Endothelial cell (in vitro differentiated cells): ENCODE measurements at places on chromosomes 5 and 9. TPM values are rescaled to one million over a fixed set of nuclear protein-coding genes. Genes with fewer than 3 reads are reported as not detected.

CHSY3 gene
- total RNA-seq, result 21.2 TPM

PCDHA1 gene
- total RNA-seq, result 0.13 TPM

PRDM9 gene
- total RNA-seq, result not detected

C5orf58 gene
- 0.28 TPM for total RNA-seq

GAPT gene
- 1.4 TPM for total RNA-seq

SAPCD2 gene
- 1.0 TPM for total RNA-seq

POU5F2 gene
- 0.64 TPM for total RNA-seq

LHX3 gene
- total RNA-seq, result not detected

PCDHA4 gene
- 9.9 TPM for total RNA-seq

LECT2 gene
- total RNA-seq, result not detected

PALM2AKAP2 gene
- total RNA-seq, result 1.2 TPM

ARID3C gene
- total RNA-seq, result not detected

IFNE gene
- total RNA-seq, result not detected

ATG12 gene
- 50.8 TPM for total RNA-seq

INSYN2B gene
- 4.5 TPM for total RNA-seq

UAP1L1 gene
- total RNA-seq, result 3.2 TPM

ELAVL2 gene
- 10.3 TPM for total RNA-seq

PCDHGA3 gene
- total RNA-seq, result 1.4 TPM

PAX5 gene
- 1.3 TPM for total RNA-seq

TPRN gene
- total RNA-seq, result 8.2 TPM

CDH6 gene
- total RNA-seq, result 0.15 TPM

PDGFRB gene
- total RNA-seq, result 23.7 TPM

MOB3B gene
- total RNA-seq, result 6.4 TPM

GPR21 gene
- 1.8 TPM for total RNA-seq

SPINK1 gene
- not detected for total RNA-seq

IL11RA gene
- 61.4 TPM for total RNA-seq

PCDHGB5 gene
- total RNA-seq, result 5.5 TPM

FOXD4L5 gene
- total RNA-seq, result 0.10 TPM

AK1 gene
- total RNA-seq, result 63.3 TPM

LCN2 gene
- total RNA-seq, result not detected

ORM2 gene
- total RNA-seq, result not detected

TOMM5 gene
- total RNA-seq, result 52.5 TPM

RNF208 gene
- 1.1 TPM for total RNA-seq

COL23A1 gene
- total RNA-seq, result 75.2 TPM

SLC36A2 gene
- total RNA-seq, result not detected

MVB12B gene
- total RNA-seq, result 18.8 TPM

SPINK4 gene
- total RNA-seq, result not detected

TMEM141 gene
- 73.0 TPM for total RNA-seq

DPYSL3 gene
- 27.6 TPM for total RNA-seq

PFN3 gene
- total RNA-seq, result not detected

LCN15 gene
- total RNA-seq, result 0.49 TPM

GDNF gene
- not detected for total RNA-seq
